Stimulated activated CD8-positive, alpha-beta memory T cell treated with anti-CD3 and anti-CD28 coated beads, Interleukin-7, amount 100 ng/mL, for 1 hour (primary cell): ENCODE measurements at places on chromosomes 2 and 18.

DNA sequence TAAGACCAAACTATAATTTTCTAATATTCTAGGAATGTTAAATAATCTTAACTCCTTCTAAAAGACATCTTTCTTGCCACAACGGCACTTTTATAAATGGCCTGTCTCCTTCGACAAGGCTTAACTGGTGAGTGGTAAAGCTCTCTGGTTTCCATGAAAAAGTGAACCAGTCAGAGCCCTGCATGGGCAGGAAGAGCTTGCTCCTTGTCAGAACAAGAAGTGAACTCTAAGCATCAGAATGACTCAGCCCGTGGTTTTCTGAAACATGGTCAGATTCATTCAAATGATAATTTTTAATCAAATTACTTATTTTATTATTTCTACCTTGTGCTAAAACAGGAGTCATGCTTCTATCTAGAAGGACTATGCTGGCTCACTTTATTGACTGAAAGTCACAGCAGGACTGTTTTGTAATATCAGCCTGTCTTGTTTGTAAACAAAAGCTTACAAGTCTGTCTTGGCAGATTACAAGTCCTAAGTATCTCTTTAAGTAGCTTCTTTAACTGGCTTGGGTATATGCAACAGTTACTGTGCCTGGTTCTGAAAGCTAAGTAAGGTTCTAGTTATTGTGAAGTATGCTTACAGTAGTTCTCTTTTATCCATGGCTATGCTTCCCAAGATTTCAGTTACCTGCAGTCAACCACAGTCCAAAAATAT, 245.4 kb downstream of the NAPG start:
- DNase-seq, result no peak

DNA sequence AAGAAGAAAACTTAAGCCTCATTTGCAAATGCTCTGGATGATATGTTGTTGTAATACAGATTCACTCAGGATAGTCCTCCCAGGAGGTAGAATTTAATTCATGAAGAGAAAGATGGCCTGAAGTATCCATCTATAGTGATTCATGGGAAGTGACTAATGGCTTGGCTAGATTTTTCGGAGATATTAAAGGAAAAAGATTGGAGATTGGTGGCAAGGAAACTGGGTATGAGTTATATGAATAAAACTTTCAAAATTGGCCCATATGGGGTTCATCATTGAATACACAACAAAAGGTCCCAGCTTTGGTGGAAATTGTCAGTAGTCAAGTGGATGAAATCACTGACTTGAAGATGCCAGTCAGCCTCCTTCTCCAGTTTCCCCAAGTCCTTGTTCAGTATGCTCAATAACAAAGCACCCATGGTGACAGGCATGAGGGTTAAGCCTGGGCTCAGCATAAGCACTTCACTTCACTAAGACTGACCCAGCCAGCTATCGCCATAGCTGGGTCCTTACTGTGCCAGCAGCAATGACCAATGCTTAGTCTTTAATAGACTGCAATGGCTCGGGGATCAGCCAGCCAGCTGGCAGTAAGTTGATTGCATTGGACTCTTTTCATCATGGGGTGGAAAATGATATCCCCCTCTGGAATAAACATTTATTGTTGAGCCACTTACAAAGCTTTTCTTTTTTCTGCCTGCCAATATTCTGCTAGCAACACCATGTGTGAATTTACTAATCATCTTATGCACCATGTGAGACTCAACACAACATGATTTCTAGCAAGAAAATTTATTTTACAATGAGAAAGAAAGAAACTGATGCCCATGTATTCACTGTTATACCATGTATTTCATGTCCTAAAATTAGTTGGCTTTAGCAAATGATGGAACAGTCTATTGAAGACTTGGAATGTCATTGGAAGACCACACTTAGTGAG, 176.6 kb upstream of the TACR1 start:
- DNase-seq, result no peak

DNA sequence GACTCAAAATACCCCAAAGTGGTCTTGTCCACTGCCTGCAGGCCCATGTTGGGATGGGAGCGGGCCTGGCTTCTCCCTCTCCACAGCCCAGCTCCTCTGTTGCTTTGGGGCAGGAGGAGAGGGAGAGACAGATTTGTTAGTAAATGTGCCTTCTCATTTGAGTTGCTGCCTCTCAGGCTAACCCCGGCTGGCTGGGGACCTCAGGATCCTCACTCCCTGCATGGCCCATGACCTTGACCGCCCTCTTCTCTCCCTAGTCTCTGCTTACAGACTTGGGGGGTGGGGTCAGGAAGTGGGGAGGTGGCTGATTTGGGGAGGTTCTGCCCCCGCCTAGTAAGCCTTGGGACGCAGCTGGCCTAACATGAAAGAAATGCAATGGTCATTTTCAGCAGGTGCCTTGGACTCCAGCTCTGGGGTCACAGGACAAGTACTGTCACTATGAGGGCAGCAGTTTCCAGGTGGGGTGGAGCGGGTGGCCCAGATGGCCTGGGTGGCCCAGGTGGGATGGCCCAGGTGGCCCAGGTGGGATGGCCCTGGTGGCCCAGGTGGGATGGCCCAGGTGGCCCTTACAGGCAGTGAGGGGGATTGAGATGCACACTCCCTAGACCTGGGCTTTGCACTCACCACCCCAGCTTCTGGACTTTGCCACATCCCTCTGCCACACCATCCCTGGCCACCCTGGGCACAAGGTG, 24.1 kb downstream of the HJURP start:
- DNase-seq, result no peak

- no peak for DNase-seq
These were observed 955.4 kb upstream of the POU3F3 start for GRCh38 chr2:103898561-103898960.

- DNase-seq, result no peak
These were observed 62.5 kb downstream of the MRO start for GRCh38 chr18:50757358-50757757.

DNA sequence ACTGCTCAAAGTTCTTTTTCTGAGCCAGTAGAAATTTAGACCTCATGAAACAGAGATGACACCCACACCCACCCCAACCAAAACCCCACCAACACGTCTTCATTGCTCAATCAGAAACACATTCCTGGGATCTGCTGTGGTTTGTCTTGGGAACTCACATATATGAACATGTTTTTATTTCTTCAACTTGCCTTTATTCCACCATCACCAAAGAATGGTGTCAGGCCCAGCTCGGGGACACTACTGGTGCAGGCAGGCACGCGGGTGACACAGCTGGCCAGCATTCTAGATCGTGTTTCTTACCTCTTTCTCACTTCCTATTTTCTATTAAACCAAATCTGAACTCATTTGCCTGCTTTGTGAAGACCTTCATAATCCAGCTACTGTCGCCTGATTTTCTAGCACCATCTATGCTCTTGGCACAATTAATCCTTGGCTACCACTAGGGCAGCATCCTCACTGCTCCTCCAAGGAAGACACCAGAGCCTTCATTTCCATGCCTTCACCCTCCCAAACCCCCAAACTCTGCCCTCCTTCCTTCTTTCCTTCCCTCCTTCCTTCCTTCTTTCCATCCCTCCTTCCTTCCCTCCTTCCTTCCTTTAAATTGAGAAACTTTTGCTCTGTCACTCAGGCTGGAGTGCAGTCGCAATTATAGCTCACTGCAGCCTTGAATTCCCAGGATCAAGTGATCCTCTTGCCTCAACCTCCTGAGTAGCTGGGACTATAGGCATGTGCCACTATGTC, 157.1 kb downstream of the BCL2 start:
- DNase-seq, result no peak

GRCh38 chr18:56662502-56662901, 11.3 kb downstream of the WDR7 start:
- no peak for DNase-seq

DNA sequence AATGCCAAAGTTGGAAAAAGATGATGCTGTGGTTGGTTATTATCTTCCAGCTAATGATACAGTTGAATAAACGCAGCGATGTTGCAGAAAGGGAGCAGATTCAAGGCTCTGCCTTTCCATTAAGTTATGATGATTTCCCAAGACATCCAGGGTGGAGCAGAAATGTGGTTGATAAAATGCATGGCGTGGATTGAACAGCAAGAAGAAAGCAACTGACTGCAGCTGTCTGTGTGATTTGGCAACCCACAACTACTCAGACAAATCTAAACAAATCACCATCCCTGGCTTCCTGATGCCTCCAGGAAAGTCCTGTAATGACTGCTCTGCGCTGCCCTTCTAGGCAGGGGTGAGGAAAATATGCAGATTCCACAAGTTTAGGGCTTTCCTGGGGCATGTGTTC, 166.3 kb downstream of the NRP2 start:
- no peak for DNase-seq

DNA sequence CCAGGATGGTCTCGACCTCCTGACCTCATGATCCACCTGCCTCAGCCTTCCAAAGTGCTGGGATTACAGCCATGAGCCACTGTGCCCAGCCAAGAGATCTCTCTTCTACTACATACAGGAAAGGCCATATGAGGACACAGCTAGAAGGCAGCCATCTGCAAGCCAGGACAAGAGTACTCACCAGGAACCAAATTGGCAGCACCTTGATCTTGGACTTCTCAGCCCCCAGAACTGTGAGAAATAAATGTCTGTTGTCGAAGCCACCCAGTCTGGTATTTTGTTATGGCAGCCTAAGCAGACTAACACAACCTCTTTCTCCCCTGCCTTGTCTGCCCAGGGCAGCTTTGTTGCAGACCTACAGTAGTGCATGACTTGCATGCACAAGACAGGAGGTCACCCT, 211.3 kb upstream of the HAAO start:
- DNase-seq, result no peak

DNA sequence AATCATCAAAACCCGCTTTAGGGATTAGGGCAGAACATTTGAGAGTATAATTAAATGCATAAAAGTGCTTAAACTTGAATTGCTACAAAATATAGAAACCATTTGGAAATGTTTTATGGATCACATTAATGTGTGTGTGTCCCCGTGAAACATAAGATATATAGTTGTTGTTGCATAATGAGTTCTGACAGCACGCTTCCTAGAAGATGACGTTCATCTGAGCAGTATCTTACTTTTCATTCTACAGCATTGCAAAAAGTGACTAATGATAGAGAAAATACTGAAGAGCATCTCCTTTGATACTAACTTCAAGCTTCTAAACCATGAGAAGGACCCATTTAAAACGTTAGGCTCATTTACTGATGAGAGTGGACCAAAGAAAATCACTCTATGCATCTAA, 63.7 kb downstream of the SLC8A1 start:
- DNase-seq, result no peak

DNA sequence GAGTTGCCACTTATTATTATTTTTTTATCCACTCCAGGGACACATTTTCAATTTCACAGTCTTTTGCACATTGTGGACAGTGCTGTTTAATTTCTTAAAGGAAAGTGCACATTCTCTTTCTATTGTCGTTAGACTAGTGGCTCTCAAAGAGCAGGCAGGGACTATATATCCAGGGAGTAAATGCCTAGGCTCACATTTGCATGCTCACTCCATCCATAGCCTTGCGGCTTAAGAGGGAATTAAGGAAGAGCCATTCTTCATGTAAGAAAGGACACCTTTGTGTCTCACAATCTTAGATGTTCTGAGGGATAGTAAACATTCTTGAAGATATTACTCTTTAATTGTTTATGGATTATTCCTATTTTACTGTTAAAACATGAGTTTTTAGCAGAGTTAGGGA, 70.8 kb downstream of the FIGN start:
- DNase-seq, result no peak

DNA sequence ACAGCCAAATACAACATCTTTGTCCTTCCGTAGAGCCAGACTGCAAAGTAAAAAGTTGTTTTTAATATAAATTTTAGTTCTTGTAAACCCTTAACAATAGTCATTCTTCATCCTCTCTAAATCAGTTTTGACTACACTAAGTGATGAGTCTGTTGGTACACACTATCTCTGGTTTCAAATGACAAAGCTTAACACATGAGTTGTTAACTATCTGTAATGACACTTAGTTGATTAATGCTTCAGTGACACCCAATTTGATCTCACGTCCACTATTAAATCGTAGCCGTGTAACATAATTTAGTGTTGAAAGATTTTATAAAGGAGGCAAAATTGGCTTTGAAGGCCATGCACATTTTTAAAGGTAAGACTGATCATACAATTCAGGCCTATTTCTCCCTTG, 181.6 kb downstream of the ZNF521 start:
- no peak for DNase-seq

DNA sequence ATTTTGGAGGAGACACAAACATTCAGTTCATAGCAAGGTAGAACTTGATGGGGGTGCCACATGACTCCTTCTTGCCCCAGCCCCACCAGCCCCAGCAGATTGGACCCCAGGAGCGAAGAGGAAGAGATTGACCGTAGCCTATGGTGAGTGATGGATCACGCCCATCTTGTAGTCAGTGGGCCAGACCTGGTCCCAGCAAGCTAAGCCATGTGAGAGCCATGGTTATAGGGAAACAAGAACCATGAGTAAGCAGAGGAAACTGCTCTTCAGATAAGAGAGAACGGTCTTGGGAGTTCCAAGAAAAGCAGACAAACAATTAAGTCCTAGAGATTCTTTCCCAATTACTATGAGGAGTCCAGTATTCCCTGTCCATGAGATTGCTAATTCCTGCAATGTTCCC, 4.6 kb upstream of the TCF4 start:
- DNase-seq, result no peak

GRCh38 chr2:239283961-239284795, 116.6 kb downstream of the HDAC4 start:
- DNase-seq, result no peak

DNA sequence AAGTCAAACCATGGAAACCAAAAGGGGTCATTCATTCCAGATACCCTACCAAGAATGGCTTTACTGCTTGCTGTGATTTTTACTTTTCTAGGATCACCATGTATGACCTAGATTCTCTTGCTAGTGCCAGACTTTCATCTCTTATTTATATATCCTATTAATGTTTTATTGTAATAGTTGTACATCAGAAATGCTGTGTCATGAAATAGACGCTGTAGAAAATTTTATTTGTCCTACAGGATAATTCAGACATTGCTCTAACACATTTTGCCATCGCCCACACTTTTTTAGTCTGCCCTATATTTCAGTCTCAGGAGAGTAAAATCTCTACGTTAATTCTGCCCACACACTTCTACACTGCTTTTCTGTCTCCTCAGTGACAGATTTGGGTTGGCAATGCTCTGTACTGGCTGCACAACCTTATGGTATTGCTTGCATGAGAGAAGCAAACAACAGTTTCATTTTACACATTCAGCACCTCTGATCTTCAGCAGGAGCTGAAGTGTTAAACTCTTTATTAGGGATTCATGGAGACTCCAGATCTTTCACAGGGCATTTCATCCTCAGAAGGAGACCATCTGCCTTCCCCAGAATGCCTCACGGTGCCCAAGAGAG, 871.8 kb upstream of the CHAC2 start:
- DNase-seq, result no peak

DNA sequence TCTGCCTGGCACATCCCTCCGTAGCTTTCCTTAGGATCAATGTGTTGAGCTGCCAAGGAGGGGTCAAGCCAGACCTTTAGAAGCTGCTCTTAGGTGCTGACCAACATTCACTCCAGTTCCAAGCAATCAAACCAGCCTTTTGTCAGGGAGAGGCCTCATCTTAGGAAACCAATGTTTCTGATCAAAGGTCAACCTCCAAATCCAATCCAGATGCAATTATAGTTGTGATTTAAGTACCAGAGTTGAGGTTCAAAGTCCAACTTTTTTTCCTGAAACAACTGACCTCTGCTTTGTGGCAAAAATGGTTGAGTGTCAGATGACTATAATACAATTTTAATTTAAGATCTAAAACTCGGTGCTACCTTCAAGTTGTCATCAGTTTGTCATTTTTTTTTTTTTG, 303.4 kb downstream of the ALK start:
- DNase-seq, result no peak
